KBM-7 (cell line): ENCODE measurements at places on chromosomes 1 and 21.

GRCh38 chr1:27525296-27526272, 35.6 kb upstream of the WASF2 start:
- DNase-seq: peak; percentile 96

DNA sequence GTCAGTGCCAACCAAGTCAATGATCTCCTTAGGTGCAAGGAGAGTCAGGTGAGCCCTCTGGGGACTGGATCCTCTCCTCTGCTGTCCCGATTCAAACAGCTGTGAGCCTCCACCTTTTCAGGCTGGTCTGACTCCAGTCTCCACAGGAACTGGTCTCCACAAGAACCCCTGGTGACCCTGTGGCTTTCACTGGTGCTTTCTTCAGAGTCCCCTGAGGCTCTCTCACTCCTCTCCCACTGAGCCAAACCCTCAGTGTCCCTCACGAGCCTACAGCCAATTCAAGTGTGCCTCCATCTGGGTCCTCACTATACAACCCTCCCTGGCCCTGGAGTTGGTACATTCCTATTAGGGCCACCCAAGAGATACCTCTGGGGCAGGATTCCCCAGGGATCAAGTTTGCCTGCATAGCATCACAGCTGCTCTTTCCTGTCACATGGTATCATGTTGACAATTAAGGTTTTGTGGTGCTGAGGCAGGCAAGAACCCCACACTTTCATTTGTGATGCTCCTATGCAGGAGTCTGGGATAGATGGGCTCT, 5.2 kb upstream of the NGF start:
- no peak for DNase-seq

GRCh38 chr1:11116318-11116717, 16.6 kb upstream of the EXOSC10 start:
- no peak for DNase-seq

- DNase-seq: no peak
Measured at GRCh38 chr1:246629976-246630375, 63.7 kb downstream of the CNST start.

DNA sequence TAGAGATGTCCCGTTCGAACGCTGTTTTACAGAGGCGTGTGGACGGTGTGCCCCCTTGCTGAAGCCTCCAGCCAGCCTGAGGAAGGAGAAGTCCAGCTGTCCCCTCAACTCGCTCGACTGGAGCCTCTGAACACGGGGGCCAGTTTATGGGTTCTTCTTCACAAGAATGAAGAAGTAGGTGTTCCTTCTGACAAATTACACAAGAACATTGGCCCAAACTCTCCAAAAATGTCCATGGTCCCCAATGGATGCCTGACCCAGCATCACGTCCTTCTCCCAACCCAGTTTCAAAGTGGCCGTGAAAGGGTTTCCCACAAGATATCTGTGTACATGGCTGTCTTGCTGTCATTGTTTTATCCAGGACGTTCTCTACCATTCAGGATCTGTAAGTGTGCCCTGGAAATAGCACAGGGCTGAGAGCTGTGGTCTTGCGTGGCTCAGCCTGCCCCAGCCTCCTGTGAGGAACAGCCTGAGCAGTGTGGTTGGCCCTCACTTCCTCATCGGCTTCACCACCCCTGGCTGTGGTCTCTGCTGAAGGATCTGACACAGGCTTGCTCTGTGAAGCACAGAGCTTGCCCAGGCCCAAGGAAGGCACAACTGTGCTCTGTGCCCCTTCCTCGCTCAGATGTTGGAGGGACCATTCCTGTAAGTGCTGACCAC, 1.0 kb upstream of the S100B start:
- peak; percentile 92 for DNase-seq

DNA sequence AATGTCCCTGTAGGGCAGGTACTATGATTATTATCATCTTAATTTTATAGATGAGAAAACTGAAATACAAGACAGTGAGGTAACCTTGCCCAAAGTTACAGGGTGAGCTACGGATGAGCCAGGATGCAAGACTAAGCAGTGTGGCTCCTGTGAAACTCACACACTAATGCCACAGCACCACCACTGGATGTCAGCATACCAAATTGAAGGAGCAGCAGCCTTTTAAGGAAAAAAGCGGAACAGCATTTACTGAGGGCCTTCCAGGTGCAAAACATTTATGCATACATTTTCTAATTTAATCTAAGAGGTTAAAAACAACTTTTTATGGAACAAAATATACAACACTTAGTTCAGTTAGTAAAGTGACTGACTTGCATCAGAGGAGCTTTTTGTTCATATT, 41.7 kb downstream of the SEC16B start:
- no peak for DNase-seq

- DNase-seq: no peak
Measured at GRCh38 chr1:23062271-23062670, 43.0 kb downstream of the KDM1A start.

DNA sequence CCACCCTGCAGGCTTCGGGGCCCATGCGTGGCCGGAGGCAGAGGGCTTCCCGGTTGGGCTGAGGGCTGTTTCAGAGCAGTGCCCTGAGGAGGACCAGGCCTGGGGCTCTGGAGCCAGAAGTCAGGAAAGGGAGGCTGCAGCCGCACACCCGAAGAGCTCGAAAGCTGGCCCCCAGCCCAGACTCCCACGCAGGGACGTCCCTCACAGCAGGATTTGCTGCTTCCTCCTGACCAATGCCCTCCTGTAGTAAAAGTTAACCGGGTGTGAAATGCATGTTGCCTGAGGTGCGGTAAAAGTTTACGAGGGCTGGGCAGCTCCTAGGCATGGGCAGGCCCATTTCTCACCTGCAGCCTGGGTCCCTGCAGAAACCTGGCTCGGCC, 101.5 kb upstream of the ARHGEF16 start:
- peak; percentile 35 for DNase-seq

- DNase-seq: no peak
Measured at GRCh38 chr1:30678209-30678608, 45.2 kb downstream of the MATN1 start.

- peak; percentile 70 for DNase-seq
Measured at GRCh38 chr21:34510148-34511142, 1.6 kb downstream of the KCNE1 start.

DNA sequence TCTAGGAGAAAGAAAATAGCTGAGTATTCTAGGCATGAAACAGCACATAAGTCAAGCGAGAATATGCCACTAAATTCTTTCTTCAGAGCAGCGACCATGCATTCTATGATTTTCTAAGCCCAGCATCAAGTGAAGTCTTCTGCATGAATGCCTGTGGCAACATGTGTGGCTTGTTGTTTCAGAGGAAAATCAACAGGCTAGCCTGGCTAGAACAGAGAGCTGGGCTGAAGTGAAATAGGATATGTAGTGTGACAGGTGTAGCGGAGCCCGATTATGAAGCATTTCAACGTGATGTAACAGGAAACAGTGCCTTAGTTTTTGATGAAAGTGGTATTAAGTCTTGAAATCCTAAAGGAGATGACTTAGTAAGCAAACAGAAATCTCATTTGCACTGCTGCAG, 7.0 kb downstream of the CSDE1 start:
- DNase-seq: no peak

- no peak for DNase-seq
Measured at GRCh38 chr1:45200906-45201500, 5.4 kb downstream of the ZSWIM5 start.

GRCh38 chr1:50610563-50610962, 187.3 kb upstream of the DMRTA2 start:
- DNase-seq: peak; percentile 3

DNA sequence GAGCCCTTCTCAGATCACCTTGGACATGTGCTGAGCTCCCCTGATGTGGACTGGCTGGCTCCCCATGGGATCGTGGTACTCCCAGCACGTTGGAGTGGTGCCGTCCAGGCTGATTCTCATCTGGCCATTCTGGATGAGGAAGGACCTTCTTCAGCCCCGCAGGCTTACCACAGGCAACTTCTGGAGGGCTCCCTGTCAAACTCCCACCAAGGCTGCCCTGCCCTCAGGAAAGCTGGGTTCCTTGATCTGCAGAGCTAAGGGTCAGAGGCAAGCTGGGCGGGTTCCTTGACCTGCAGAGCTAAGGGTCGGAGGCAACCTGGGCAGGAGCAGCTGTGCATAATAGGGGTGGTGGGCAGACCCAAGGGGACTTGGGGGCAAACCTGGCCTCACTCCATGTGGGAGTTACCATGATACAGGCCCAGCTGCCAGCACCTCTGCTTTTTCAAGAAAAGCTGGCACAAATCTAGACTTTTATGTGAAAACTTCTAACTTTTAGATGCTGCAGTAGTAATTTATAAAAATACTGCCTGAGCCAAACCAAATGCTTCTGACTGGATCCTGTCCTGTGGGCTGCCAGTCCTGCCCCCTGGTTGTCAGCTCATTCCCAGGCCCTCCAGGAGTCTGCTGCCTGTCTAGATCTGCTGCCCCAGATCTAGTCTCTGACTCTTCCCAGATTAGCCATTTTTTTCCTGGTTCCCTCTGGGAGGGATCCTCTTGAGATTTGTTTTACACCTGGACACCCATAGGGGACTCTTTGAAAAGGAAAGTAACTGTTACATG, 5.6 kb upstream of the THEM5 start:
- no peak for DNase-seq

DNA sequence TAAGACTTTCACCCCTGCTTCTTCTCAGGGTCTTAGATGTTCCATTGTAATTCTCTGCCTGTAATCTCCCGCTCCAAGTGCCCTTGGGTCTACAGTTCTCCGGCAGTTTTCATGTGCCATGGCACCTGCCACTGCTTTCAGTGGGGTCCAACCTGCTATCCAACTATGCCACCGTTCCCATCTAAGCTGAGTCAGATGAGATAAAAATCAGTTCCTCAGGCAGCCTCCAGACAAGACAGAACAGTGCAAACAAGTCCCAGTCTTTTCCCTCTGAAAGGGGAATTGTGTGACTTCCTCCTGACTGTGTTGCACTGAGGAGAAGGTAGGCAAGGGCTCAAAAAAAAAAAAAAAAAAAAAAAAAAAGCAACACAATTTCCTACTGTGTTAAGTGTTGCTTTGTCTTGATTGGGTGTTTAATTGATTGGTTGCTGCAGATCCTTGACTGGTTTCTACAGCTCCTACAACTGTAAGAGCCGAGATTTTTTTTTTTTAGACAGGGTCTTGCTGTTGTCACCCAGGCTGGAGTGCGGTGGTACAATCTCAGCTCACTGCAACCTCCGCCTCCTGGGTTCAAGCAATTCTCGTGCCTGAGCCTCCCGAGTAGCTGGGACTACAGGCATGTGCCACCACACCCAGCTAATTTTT, 50.7 kb downstream of the EBNA1BP2 start:
- DNase-seq: no peak

- no peak for DNase-seq
Measured at GRCh38 chr1:32051706-32052105, 21.0 kb upstream of the TMEM39B start.

DNA sequence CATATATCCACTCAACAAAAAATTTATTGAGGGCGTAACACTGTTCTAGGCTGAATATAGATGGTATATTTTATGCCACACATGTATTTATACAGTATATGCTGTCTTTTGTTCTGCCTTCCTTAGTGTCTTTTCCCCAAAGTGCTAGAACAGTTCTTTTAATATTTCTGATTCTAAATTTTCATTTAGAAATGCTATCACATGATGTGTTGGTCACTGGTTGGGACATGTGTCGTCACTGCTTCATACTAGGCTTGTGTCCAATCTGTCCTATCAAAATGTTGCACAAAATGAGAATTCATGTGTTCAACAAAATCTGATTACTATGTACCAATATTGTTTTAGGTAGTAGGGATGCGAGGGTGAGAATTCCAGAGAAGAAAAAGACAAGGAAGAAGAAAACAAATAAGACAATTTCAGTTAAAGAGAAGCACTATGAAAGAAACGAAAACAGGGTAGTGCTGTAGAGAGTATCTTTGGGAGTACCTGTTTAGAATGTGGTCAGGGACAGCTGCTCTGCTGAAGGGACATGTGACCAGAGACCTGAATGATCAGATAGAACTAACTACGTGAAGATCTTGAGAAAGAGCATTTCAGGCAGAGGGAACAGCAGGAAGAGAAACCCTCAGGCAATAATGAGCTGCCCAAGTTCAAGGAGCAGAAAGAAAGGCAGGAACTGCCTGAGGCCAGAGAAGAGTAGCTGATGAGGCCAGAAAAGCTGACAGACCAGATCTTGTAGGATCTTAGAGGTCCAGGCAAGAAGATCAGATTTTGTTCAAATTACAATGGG, 1.3 kb downstream of the KMO start:
- DNase-seq: no peak

DNA sequence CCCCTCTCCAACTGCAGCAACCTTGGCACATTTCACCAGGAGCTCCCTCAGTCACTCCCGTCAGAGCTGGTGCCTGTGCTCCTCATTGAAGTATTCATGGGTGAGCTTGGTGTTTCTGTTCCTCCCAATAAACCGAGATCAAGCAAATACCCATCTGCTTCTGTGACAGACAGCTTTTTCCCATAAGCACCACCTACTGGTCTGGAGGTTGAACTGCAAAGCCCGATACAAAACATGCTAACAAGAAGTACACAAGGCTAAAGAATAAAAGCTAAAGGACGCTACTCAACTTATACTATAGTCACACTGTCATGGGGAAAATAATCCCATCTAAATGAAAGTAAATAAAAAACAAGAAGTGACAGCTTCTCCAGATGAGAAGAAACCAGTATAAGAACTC, 111.9 kb upstream of the C21orf91 start:
- DNase-seq: peak; percentile 12

- DNase-seq: peak; percentile 49
Measured at GRCh38 chr1:1407636-1408318, 684 bp upstream of the MRPL20 start.

GRCh38 chr1:176515310-176515709, 52.3 kb downstream of the PAPPA2 start:
- no peak for DNase-seq

GRCh38 chr1:152050886-152051675, 14.3 kb upstream of the S100A11 start:
- no peak for DNase-seq

GRCh38 chr1:76191561-76191960, 117.0 kb downstream of the ST6GALNAC3 start:
- no peak for DNase-seq

DNA sequence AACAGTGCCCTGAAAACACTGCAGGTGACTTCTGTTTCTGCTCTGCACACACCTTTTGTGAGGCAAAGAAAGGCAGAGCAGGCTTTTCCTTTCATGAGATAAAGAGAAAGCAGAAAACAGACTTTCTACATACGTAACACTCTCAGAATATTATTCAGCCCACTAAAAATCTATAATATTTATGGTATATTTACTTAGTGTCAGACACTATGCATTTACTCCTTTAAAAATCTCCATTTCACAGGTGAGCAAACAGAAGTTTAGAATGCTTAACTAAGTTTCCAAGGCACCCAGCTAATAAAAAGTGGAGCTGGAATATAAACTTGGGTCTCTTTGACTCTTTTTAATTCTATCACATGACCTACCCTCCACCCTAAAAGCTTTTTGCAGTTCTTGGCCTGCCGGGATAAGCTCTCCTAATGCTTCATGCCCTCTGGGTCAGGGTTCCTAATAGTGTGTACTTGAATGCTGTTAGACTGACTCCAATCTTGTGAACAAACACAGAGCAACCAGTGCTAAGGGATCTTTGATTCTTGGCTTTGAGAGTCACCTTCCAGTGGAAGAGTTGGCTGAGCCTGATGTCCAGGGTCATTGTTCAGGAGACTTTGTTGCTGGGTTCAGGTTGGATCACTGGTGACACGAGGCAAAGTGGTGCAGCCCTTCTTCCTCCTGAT, 27.2 kb downstream of the PROK1 start:
- DNase-seq: no peak
